Keratinocyte (primary cell): ENCODE measurements at places on chromosomes 3 and 15.
A peak's percentile ranks its signal among the peaks of the same experiment; 100 is the strongest.

- DNase-seq, result no peak
These were observed 10.3 kb downstream of the SEC13 start for GRCh38 chr3:10310578-10310977.

DNA sequence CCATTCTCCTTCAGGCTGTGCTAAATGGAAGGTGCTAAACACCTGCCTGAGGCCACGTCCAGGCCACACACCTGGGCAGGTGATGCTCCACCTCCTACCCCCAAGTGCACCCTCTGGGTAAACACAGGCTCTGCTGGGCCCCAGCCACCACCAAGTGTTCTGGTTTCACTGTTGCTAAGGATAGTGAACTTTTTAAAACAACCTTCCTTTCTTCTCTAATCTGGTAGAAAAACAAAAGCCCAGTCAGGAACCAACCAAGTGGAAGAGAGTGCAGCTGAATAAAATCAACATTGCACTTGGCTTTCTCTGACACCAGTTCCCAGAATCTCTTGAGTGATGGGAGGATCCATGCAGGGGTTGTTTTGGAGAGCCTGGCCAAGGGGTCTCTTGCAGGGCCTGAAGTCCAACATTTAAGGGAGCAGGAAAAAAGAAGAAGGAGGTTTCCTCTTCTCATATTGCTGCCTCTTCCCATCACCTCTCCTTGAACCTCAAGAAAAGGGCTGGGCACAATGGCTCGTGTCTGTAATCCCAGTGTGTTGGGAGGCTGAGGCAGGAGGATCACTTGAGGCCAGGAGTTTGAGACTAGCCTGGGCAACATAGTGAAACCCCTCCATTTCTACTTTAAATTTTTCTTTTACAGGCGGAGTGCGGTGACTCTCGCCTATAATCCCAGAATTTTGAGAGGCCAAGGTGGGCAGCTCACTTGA is 26.2 kb upstream of the ATP13A3 start:
- no peak for DNase-seq

- peak; percentile 65 for DNase-seq
These were observed 77.1 kb upstream of the MEX3B start for GRCh38 chr15:82122746-82123400.

DNA sequence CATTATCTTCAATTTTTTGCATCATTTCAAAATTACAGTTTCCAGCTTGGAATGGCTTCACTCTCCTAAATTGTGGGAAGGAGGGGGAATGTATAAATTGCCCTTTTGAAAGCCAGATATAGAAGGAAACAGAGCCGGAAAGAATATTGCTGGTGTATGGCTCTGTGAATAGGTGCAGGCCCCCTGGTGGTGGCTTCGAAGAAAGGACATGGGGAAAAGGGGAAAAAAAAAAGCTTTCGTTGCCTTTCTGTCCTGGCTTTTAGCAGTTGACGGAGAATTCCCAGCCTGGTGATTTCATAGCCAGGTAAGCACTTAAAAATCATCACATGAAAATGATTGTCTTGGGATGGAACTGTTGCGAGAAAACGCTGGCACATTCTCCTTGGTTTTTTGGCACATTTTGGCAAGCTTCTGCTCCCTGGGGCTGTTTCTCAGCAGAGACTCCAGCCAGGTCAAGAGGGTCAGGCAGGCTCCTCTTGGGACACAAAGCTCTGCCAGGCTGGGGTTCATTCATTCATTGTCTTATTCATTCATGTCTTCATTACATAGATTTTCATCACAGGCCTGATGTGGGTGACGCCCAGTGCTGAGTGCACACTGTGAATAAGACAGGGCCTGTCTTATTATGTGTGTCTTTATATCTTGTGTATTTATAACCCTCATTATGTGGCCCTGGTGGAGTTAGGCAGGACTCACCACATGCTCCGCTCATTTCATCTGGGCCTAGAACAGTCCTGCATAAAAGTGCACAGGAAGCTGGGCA is 300.0 kb upstream of the TPM1 start:
- DNase-seq, result no peak

- no peak for DNase-seq
These were observed 11.8 kb downstream of the XXYLT1 start for GRCh38 chr3:195259154-195259474.

DNA sequence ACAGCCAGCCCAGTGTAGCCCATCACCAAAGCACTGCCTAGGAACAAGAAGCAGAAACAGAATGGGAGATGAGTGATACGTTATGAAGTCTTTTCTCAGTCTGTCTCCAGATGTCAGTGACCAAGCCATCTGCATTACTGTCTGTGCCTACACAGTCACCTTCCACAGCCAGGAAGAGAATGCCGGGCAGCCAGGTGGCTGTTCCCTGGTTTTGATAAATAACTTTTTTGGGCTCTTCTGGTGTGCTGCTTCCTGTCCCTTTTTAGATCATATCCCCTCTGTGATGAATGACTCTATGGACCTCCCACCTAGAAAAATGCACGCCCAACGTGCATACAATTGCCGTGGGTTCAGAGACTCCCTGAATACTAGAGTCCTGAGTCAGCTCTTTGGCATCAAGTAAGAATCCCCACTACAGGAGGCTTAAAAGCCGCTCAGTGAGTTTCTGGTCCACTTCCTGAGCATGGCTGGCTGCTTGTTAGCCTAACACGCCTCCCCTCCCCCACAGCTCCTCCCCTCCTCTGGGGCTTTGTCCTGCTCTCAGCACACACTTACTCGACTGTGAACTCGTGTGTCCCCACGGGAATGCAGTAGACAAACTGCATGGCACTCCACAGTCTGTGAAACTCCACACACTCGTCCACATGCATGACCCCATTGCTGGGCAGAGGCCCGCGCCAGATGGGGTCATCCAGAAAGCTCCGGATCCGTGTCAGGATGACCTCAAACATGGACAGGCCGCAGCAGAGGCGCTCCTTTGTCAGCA is 34.7 kb downstream of the NIPA2 start:
- DNase-seq, result no peak

- no peak for DNase-seq
These were observed 610.7 kb upstream of the GRM7 start for GRCh38 chr3:6250167-6250566.

GRCh38 chr3:24582431-24583403 is 88.1 kb upstream of the THRB start:
- no peak for DNase-seq
